ENCODE measurements at places on chromosomes 16 and 17.

DNA sequence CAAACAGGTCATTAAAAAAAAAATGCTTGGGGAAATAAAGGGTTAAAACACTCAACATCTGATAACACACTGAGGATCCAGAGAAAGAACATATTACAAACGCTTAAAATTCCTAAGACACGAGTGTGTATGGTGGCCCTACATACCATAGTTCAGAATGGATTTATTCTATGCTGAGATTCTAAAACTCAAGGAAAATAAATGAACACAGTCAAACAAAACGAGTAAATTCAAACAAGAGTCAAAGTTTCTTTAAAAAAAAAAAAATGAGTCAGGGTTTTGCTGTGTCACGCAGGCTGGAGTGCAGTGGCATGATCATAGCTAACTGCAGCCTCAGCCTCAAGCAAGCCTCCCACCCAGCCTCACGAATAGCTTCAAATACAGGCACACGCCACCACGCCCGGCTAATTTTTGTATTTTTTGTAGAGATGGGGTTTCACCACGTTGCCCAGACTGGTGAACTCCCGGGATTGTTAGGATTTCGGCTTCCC lies 17.4 kb downstream of the CRK start:
- H3K27me3 ChIP-seq = no peaks in the 10 kb centered on the region
- peaks cover 6% of the 10 kb centered on the region for H3K4me1 ChIP-seq
- DNase-seq = no peak
- no peak overlapping the region for H3K4me3 ChIP-seq

- no peaks in the 10 kb centered on the region for H3K27me3 ChIP-seq
- H3K36me3 ChIP-seq = no peaks in the 10 kb centered on the region
- H3K4me3 ChIP-seq = no peak overlapping the region
Measured at GRCh38 chr17:64326420-64327054, 63.5 kb upstream of the TEX2 start.

DNA sequence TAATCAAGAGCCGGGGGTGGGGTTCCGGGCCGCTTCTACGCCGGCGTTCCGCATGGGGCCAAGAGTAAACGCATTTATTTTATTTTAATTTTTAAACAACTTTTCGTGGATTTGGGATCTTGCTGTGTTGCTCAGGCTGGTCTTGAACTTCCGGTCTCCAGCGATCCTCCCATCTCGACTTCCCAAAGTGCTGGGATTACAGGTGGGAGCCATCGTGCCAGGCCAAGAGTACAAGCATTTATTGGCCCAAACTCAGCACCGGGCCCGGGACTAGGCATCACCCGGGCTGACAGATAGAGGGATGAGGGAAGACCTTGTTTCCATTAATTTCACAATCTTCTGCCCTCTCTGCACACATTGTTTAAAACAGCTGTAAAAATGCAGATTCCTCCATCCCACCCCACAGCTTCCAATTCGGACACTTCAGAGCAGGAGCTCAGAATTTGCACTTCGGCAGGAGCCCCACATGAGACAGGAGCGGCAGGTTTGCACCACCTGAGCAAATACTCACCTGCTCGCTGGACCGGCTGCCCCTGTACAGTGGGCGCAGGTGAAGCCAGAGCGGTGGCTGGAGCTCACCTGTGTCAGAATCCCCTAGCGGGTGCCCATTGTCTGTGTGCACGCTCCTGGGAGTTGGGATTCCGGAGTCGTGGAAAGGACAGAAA lies 663 bp upstream of the GINS2 start:
- H3K4me1 ChIP-seq = peaks cover 22% of the 10 kb centered on the region
- no peak overlapping the region for H3K27ac ChIP-seq
- DNase-seq = no peak
- H3K36me3 ChIP-seq = peaks cover 10% of the 10 kb centered on the region

DNA sequence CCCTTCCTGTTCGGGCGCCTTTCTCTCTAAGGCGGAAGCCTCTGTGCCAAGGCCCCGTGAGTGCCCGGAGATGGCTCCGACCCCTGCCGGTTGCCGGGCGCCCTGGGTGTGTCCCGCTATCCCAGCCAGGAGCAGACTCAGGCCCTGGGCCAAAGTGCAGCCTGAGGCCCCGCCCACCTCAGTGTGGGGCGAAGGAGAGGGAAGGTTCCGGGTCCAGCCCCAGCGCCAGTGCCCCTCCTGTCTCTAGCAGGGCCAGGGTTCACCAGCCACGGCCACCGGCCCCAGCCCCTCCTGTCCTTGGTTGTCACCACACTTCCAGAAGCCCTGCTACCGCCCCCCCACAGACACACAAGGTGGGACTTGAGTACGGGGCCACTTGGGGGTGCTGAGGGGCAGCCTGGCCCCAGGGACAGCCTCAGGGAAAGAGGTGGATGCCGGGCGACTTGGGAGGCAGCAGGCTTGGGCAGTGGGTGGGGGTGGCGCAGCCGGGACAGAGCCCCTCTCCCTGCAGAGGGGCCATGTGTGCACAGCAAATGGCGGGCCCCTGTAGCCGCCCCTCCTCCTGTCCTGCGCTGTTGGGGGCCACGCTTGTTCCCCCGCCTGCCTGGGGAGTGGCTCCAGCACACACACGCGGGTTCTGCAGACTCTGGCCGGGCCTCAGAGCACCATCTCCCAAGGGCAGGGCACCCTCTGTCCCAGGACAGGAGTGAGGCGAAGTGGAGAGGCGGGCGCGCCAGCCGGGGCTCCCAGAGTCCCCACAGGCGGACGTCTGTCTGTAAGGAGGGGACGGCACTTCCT lies 6.0 kb downstream of the C1QTNF8 start:
- H3K4me3 ChIP-seq = no peak overlapping the region
- peaks cover 9% of the 10 kb centered on the region for H3K36me3 ChIP-seq
- no peaks in the 10 kb centered on the region for H3K4me1 ChIP-seq
